ENCODE measurements at places on chromosomes 7 and 10.

DNA sequence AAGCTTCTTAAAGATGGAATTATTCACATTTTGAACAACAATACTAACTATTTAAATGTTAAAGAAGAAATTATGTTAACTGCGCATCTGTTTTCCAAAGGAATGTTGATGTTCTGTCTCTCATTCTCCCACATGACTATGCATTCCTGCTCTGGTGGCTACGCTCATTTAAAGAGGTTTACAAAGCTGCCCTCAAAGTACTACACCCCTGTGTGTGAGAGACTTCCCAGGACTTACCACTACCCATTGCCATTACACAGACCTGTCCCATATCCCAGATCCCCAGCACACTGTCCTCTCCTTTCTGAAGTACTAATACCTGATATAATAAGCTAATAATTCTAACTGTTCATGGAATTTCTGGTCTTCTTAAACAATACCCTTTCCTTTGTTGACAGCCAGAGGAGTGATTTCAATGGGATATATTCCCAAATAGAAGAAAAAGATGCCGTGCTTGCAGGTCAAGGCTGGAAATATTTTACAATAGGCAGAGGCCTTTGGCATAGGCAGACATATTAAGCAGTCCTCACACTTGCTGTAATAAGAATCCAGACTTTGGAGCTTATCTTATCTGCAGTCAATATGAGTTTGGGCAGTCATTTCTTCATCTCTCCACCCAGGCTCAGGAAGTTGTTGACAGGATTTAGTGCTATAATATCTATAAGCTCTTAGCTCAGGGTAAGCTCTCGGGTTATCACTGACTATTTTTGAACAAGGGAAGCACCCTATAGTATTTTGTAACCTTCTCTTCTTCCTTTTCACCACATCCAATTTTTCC, 12.2 kb downstream of the LIPF start:
- no peak for DNase-seq

DNA sequence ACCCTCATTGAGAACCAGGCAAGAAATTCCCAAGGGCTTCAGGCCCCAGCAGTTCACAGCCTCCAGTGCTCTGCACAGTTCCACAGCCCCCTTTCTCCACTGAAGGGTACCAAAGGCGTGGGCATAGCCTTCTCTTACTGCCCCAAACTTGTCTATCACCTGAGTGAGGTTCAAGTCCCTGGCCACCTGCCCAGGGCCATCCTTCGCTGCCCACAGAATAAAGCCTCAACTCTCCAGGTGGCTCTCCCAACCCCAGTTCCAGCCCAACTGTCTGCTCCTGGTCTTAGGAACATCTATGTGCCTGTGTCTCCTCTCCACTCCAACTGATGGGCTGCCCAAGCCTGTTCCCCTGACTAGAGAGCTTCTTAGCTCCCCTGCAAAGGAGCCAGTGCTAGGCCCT, 79.1 kb downstream of the FAM53B start:
- DNase-seq: no peak

- DNase-seq: no peak
Measured at GRCh38 chr10:83932245-83932644, 207.1 kb upstream of the GHITM start.

DNA sequence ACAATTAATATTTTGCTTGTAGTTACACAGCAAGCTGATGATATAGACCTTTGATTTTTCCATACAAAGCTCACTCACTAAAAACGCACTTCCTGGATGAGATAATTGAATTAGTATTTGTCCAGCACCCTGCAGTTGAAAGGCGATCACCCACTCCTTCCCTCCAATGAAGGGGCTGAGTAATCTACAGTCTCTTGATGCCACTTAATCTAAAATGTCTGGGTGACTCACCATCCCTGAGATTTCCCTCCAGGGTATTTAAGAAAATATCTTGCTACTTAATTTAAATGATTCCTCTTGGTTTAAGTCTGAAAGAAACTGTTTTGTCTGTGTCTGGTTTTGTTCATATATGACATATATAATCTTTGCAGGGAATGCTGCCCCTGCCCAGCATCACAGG, 515.3 kb downstream of the GRID1 start:
- no peak for DNase-seq

- DNase-seq: no peak
Measured at GRCh38 chr7:148395352-148395811, 195.2 kb upstream of the C7orf33 start.

DNA sequence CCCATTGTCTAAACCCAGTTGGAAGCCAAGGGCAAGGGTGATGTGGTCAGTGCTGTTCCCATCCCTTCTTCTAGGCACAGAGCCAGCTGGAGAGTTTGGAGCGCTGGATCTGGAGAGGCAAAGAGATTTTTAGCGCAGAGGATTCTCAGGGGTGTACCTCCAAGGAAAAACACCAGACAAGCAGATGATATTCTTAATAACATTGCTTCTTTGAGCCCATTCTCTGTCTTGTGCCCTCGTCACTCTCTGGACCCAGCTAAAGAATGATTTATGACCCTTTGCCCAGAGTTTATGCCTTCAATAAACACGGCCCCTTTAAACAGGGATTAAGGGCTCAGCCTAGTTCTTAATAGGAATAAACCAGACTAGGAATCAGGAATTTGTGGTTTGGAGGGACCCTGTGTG, 4.7 kb upstream of the HIP1 start:
- no peak for DNase-seq

DNA sequence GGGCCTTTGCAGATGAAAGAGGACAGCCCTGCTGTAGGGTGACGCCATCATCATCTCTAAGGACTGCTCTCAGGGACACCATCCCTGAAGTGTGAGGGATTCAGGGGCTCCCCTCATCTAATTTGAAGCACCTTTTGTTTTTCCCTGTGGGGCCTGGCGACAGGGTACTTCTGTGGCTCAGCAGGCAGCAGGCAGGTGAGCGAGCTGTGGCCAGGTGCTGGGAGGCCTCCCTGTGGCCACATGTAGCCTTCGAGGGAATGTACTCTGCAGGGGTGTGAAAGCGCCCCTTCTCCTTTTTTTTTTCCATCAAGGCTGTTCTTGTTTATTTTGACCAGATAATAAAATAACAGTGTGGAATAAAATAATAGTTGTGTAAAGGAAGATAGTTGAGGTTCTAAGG, 118.2 kb upstream of the DPP6 start:
- no peak for DNase-seq

- DNase-seq: no peak
Measured at GRCh38 chr10:101785801-101786200, 2.6 kb upstream of the NPM3 start.

DNA sequence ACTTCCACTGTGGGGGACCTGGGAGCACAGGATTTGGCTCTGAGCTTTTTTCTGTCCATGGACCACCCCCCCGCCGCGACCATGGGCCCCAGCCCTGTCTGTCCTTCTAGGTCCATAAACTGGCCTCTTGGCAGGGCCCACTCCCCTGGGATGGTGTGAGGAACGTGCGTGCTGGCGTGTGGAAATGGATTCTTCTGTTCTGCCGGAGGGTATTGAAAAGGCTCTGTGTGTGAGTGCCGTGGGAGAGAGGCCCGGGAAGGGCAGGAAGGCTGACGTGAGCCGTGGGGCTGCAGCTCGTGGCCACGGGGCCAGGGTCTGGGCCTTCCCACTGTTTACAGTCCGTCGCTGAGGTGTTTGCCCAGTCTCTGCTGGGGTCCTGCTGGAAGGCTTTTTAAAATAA, 123.7 kb downstream of the GRK5 start:
- no peak for DNase-seq

GRCh38 chr10:21993360-21994001, 10.0 kb downstream of the DNAJC1 start:
- peak; percentile 12 for DNase-seq

- no peak for DNase-seq
Measured at GRCh38 chr7:137001041-137001440, 132.6 kb downstream of the CHRM2 start.

DNA sequence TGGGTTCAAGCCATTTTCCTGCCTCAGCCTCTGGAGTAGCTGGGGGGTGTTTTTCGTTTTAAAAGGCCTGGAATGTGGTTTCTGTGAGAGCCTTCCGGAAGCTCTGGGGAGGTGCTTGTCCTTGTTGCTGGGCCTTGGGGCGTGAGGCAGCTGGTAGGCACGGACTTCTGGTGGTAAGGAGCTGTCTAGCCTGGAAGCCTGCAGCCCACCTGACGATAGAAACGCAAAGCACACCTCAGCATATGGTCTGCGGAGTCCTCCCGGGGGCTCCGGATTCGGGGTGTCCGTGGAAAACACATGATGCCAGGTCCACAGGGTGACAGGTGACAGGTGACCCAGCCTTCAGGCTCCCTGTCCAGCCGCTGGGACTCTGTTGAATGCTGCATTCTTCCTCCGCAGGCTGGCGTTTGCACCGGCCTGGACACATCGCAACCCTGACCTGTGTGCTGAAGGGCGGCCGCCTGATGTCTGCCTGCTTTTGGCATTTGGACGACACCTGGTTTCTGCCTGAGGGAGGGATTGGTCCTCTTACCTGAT, 37.3 kb downstream of the INPP5A start:
- no peak for DNase-seq

GRCh38 chr10:71509444-71509843, 112.7 kb downstream of the CDH23 start:
- DNase-seq: no peak

DNA sequence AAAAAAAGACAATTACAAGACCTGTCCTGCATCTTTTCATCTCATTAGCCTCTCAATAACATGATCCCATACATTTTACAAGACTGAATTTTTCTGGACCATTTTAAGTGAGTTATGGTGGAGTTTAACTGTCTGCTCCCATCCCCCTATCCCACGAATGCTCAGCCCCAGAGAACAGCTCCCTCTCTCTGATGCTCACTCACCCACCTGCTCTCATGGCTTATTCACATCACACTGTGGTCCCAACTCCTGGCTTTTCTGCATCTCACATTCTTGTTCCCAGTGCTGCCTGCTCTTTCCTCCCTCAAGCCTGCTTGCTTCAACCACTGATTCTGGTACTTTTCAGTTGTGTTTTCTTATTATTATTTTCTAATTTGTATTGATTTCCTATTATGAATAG, 20.4 kb upstream of the CCSER2 start:
- DNase-seq: no peak

GRCh38 chr10:62577666-62578291, 203.6 kb downstream of the ZNF365 start:
- no peak for DNase-seq

DNA sequence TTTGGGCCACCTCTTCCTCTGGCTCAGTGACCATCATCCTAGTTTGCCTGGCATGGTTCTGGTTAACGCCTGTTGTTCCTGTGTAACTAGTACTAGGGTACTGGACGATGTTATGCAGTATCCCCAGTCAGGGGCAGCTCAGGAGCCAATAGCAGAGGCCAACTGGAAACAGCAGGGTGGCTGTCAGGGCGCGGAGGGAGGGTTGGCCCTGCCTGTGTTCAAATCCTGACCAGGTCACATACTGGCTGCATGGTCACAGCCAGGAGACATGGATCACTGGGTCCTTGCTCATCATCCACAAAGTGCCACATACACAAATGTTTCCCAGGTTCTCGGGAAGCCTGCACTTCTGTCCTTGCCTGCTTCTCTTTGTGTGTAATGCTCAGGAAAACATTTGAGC, 12.3 kb upstream of the RBP3 start:
- no peak for DNase-seq

DNA sequence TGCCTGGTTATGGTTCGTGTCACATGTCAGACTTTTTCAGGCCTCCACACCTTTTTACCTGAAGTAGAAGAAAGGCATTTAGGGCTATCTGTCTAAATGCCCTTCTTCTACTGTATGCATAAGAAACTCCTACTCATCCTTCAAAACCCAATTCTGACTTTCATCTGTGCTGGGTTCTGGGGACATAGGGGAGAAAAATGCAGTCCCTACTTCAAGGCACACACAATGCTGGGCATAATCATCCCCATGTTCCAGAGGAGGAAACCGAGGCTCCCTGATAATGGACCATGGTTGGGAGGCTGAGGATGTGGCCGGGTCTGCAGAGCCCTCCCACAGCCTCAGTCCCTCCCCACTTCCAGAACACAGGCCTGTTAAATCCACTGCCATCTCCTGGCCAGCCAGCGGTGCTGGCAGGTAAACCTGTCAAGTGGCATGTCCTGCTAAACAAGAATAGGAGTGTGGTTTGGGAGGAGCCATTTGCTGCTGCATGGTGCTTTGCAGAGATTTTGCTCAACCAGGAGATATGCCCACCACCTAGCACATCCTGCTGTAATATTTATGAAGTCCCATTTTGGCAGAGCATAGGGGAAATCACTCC, 32.0 kb downstream of the GRID1 start:
- no peak for DNase-seq

DNA sequence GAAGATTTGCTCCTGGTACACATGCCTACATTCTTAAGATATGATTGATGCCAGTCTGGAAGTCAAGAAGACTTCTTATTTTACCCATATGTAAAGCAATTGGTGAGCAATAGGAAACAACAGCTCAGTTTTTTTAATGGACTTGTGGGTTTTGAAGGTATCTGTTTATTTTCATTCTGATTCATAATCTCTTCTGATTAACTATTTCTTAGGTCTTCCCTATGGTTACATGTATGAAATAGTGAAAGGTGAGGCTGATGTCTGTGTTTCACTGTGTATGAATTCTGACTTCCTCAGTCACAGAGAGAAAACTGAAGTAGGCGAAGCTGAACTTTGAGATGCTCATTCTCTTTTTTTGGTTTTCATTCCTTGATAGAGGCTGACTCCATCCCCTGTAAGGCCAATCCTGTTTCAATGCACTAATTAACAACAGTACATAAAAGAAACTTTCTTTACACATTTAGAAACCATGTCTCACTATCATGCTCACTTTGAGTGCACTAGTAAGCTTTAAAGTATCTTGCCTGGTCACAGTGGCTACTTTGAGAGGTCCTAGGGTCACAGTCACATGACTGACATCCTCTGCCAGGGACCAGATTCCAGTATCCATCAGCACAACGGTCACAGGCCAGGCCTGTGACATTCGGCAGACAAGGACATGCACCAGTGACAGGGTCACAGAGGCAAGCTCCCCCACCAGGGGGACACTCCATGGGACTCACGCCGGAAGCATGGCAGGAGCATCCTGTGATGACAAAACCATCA, 59.5 kb upstream of the LAMB1 start:
- no peak for DNase-seq

- DNase-seq: peak; percentile 2
Measured at GRCh38 chr7:51430480-51431086, 114.0 kb upstream of the COBL start.

DNA sequence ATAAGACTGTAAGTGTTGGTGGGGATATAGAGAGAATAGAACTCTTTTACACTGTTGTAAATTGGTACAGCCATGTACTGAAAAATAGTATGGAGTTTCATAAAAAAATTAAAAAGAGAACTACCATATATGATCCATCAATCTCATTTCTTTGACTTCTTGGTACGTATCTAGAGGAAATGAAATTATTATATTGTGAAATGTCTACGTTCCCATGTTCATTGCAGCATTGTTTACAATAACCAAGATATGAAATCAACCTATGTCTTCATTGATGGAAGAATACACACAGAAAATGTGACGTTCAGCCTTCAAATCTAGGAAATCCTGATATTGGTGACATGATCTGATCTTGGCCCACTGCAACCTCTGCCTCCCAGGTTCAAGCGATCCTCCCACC, 32.0 kb downstream of the SHOC2 start:
- DNase-seq: no peak

DNA sequence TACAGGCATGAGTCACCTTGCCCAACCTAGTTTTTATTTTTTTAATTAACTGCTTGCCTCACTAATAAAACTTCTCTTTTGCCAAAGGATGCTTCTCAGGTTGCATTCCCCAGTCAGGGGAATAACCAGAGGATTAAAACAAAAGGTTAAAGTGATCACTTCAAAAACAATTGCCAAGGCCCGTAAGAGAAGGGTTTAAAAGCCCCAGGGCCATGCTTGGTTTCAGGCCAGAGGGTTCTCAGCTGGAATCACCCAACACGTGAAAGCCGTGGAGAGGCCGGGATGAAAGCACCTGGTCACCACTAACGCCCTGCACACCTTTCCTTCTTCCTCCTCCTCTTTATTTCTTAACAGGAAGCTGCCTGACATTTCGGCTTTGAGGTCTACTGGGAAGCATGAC, 587.5 kb downstream of the PTPRN2 start:
- DNase-seq: no peak
